ENCODE measurements at places on chromosomes 1 and 21.

DNA sequence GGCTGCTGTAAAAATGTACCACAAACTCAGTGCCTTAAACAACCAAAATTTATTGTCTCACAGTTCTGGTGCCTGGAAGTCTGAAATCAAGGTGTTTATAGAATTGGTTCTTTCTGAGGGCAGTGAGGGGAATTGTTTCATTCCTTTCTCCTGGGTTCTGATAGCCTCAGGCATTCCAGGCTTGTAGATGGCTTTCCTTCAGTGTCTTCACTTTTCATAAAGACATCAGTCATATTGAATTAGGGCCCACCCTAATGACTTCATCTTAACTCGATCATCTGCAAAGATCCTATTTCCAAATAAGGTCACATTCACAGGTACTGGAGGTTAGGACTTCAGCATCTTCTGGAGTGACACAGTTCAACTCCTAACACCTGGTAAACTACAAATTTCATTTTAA is 15.0 kb downstream of the CDKN2C start:
- DNase-seq = no peak

GRCh38 chr1:89547563-89548116 is 23.0 kb downstream of the LRRC8B start:
- no peak for DNase-seq

DNA sequence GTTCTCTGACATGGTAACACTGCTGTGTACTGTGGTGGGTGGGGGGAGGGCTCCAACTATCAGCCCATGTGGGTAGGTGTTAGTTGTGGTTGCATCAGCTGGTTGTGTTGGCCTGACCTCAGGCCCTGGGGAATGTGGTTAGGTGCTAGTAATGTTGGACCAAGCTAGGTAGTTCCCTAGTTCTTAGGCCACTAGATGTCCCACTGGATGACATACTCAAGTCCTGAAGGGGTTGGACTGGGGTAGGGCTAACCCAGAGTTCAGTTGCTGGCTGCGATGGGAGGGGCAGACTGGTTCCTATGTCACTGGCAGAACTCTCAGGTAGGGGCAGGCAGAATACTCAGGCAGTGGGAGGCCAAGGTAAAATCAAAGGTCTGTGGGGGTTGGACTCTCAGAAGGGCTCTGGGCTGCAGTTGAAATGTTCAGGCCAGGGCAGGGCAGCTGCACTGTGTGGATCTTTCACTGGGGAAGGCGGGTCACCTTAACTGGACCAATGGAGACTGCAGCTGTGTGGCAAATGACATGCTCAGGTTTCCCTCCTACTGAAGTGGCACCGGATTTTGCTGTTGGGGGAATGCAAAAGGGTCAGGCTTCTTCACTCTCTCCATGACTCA is 870.7 kb downstream of the LRRIQ3 start:
- no peak for DNase-seq

DNA sequence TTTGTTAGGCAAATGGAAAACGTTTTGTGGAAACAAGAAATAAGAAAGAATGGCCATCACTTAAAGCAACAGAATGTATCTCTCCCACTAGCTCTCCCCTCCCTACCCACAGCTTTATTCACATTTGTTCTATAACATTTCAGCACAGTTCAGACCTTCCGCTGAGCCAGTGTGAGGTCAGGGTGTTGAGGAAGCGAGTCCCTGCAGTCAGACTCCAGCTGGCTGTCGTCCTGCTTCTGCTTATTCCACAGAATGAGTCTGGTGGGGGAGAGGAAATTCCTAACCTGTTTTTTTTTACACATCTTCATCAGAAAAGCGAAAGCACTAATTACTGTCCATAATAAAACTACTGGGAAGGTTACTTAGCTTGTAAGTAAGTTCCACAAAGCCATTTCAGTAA is 39.0 kb downstream of the MRPL39 start:
- no peak for DNase-seq

GRCh38 chr1:53562291-53562980 is 103.2 kb downstream of the DMRTB1 start:
- DNase-seq = peak; percentile 14

DNA sequence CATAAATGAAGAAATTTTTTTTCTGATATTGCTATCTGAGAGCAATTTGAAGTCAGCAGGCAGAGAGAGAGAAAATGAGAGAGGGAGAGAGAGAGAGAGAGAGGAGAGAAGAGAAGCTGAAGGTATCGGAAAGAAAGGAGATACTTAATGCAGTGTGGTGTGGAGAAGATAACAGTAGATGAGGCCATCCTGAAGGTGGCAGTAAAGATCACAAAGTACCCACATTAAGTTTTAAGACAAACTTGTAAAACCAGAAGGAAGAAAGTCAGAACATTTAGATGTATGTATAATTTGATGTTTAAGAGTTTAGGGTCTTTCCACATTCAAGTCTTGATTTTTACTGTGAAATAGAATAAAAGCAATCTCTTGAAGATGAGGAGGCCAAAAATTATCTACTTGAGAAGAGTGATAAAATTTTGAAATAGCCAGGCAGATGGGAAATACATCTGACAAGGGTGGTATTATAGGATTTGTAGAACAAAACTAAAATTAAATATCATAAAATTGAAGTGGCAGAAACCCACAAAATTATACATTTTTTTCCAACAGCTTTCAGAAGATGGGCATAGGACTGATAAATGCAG is 1753.4 kb downstream of the MRPL39 start:
- no peak for DNase-seq

DNA sequence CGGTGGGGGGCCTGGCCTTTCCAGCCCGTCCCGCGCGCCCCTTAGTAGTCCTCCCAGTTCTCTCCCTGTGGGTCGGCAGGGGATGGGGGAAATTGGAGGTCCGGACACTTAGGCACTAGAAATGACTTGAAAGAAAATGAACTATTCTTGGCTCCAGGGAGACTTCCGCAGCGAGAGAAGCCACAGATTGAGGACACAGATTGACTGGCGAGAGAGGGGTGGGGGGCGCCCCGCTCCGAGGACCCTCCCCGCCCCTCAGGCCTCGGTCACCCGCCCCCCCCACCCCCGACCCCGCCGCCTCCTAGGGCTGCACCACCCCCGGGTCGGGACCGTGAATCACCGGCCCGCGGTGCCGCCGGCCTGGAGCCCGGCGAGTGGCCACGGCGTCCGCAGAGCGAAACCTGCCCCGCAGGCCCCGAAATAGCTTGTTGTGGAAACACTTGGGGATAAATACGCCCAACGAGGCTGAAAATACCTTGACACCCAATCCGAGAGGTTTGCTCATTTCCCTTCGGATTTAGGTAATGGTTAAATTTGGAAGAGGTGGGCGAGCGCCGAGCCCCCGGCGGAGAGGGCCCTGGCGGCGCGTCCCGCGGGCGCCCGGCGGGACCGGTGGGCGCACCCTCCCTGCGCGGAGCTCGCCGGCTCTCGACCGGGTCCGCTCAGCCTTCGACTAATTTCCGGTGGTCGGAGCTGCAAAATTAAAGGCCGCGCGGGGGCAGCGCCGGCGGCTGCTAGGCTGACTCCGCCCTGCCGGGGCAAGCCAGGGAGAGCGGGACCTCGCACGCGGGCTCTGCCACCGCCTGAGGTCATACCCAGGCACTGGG is at the start of gene GFI1:
Gene GFI1 (minus strand): TSS at position 675 of the 827 bp plus-strand sequence. CDS start 3,438 bp downstream, outside the sequence.
- DNase-seq = peak; percentile 58

DNA sequence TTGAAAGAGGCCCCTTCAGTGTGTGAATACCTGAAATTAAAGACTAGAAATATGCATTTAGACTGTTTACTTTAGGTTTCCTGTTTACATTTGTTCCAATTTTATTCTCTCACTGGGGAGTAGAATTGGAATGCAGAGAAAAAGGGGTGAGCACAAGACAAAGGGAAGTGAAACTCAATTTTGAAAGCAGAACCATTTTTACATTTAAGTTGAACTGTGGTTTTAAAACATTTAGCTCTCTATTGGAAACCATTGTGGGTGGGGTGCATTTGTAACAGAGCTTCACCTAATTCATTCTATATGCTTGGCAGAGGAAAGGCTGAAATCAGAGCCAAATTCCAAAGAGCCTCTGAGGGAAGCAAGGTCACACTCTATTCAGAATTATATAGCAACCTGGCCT is 235.3 kb upstream of the C1orf105 start:
- DNase-seq = no peak

GRCh38 chr1:113835686-113836290 is 23.5 kb upstream of the RSBN1 start:
- no peak for DNase-seq

DNA sequence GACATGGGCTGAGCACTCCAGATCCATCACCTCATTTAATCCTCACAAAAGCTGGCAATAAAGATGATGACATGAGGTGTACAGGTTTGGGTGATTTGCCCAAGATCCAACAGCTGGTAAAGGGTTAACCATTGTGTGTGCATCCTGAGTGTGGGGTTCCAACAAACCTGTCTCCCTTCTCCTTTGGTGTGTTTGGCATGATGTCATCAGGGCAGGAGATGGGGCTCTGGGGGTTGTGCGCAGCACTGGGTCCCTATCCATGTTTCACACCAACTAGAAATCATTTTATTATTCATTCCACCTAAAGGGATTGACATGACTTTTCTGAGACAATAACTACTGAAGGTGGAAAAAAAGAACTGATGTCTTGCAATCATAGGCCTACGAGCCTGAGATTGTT is 452.5 kb downstream of the SIPA1L2 start:
- DNase-seq = no peak

GRCh38 chr1:2049718-2050431 is at the start of gene PRKCZ:
TSS of gene PRKCZ (plus strand) at chr1:2050411. CDS start at chr1:2050631, 220 bp downstream.
- peak; percentile 87 for DNase-seq

GRCh38 chr1:89425056-89425455 is 61.2 kb downstream of the GBP6 start:
- no peak for DNase-seq

DNA sequence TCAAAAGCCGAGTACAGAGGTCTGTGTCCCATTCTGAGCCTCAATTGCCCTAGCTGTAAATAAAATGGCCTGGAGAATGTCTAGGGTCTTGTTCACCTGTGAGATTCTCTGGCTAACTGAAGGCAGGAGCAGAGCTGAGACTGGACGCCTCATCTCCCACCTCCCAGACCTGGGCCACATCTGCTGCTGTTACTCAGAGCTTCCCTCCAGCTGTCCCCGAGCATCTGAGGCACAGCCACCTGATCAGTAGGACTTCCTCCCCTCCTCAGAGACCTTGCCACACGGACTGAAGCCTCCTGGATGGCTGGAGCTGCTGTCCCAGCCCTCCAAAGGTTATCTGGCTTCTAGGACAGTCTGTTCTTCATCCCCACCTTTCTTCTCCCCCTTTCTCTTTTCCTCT is 62.4 kb downstream of the TMEM53 start:
- DNase-seq = no peak

DNA sequence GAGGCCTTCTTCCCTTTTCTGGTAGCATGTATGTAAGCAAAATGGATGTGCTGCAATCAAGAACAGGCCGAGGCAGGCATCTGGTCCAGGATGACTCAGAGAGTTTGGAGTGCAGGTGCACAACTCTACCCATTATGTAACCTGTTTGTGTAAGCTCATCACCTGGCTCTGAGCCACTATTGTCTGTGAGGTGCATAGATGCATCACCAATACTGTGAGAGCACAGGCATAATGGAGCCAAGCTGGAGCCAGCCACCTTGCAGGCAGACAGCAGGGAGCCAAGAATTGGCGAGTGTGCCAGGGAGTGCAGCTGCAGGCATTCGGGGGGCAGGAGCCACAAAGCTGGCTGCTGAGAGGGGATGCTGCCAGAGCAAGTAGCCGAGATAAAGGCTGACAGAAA is 549.9 kb upstream of the RGS18 start:
- no peak for DNase-seq

DNA sequence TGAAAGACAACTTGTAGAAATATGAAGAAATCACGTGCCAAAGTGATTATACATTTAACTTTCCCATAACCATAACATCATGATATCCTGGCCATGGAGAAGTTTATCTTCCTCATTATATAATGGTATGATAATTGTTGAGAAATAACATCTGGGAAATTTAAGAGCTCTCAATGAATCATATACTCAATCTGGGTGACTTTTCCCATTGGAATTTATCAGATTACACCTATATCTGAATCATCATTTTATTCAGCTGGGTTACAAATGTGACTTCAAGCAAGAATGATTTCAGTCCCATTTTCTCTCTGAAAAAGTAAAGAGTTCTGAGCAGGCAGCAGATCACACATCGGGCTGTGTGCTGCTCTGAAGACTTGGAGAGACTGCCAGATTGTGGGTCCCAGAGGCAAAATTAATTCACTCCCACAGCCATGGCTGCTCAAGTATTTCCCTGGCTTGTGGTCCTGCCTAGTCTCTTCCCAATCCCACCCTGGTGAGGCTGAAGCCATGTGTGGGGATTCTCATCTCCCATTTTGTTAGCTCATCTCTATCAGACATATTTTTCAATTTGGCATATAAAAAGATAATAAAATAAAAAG is 278.0 kb downstream of the MRPL39 start:
- no peak for DNase-seq

- no peak for DNase-seq
Observed at GRCh38 chr1:207941665-207942064, 30.7 kb upstream of the CD34 start.

DNA sequence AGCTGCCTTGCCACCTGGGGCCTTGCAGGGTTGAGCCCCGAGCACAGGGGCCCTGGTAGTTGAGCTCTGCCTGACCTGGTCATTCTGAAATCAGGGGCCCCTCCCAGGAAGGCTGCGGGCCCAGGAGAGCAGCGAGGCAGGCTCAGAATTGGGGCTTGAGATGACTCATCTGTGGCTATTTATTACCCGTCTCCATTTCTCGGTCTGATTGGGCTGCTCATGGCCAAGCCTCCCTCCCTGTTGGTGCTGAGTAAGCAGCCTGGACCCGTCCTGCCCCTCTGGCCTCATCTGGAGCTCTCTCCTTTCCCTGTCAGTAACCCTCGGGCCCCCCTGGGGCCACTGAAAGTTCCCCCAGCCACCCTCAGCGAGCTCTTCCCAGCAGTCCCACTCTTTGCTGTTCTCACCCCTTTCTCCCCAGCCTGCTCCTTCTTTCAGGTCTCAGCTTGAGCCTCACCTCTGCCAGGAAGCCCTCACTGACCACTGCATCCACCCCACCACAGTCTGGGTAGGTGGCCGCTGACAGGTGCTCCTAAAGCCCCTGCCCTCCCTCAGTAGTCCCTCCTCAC is 11.0 kb upstream of the TNFRSF8 start:
- no peak for DNase-seq

- DNase-seq = no peak
Observed at GRCh38 chr1:100622037-100622436, 84.1 kb downstream of the GPR88 start.

GRCh38 chr21:43864313-43864961 is 586 bp upstream of the AGPAT3 start:
- no peak for DNase-seq

All from activated CD8-positive, alpha-beta memory T cell treated with anti-CD3 and anti-CD28 coated beads for 4 hours (primary cell).